ENCODE measurements at places on chromosomes 2 and 18. TPM values are rescaled to one million over a fixed set of nuclear protein-coding genes. Genes with fewer than 3 reads are reported as not detected.

DNA sequence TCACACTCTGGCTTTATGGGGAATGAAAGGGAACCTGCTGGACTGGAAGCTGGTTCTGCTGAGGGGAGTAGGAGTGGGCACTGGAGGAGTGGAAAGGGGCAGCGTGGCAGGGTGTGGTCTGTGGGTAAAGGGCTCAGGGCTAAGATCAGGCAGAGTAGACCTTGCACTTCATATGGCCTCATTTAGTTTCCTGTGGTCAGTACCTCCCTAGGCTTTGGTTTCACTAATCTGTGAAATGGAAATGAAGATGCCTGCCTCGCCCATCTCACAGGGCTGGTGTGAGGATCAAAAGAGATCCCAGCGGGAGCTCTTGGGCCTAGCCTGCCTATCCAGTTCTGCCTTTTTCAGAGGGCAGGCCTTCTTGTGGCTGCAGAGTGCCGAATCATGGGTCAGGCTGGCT lies 208.7 kb downstream of the LOXHD1 start:
- H3K4me3 ChIP-seq = no peak overlapping the region
- H3K27ac ChIP-seq = no peak overlapping the region
- no peak for DNase-seq
- no peaks in the 10 kb centered on the region for H3K36me3 ChIP-seq
- H3K4me1 ChIP-seq = no peaks in the 10 kb centered on the region

GRCh38 chr2:148926981-148927401 lies 52.0 kb downstream of the KIF5C start:
- no peak overlapping the region for H3K4me3 ChIP-seq
- no peaks in the 10 kb centered on the region for H3K36me3 ChIP-seq
- H3K27ac ChIP-seq = no peak overlapping the region

The ABHD1 gene
- total RNA-seq = not detected

DNA sequence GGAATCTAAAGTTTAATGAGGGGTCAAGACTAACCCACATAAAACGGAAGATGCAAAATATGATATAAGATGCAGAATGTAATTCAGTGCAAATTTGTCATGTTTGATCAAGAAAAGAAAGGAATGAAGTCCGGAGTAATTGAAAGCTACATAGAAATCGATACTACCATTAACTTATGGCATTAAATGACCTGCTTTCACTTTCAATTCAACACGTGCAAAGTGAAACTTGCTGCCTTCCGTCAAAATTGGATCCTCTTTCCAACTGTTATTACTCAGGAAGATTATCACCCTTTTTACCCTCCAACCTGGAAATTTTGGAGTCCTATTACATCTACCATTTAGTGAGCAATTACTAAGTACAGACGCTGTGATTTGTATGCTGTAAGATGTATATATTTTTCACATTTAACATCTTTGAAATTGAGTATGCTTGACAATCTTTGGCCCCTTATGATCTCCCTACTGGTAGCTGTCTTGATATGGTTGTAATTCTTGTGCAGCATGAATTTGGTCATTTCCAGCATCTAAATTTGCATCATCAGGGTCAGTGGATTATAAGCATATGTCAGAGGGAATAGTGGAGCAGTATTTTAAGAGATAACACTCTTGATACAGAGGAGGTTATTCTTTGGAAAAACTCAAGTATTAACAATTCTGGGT lies 18.6 kb downstream of the UNC80 start:
- H3K4me3 ChIP-seq = no peak overlapping the region
- H3K27me3 ChIP-seq = no peaks in the 10 kb centered on the region
- H3K36me3 ChIP-seq = no peaks in the 10 kb centered on the region
- H3K27ac ChIP-seq = no peak overlapping the region

- H3K36me3 ChIP-seq = no peaks in the 10 kb centered on the region
- H3K27me3 ChIP-seq = no peaks in the 10 kb centered on the region
- no peaks in the 10 kb centered on the region for H3K4me1 ChIP-seq
- H3K27ac ChIP-seq = no peak overlapping the region
These were observed 97.5 kb downstream of the ICA1L start for GRCh38 chr2:202774104-202774503.

DNA sequence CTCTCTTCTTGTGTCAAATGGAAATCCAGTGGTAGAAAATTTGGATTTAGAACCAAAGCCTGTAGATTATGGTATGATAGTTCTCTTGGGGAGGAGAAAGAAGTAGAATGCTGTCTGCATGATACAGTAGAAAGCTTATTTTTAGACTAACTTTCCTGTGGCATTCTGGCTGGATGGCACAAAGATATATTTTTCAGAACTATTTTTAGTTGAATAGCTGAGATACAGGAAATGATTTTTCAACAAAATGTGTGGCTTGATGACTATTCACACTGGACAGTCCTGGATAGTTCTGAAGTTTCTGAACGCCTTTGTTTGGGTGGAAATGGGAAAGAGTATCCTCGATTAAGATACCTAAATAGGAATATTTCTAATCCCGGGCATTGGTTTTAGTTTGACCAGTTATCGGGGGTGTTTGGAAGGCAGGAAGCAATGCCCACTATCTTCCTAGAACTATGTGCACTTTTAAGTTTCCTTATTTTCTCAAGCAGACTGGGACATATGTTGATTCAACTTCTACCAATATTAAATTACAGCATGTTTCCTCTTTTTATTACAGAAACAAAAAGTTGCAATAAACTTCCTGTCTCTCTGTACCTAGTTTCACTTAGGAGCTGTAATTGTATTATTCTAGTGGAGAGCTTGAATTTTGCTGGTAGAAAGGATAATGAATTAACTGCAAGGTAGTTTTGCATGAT lies 32.1 kb downstream of the GDF7 start:
- no peak overlapping the region for H3K4me3 ChIP-seq
- DNase-seq = peak; percentile 59
- H3K36me3 ChIP-seq = peaks cover 6% of the 10 kb centered on the region
- peak overlapping the region; percentile 12 for H3K27ac ChIP-seq
- H3K4me1 ChIP-seq = peaks cover 15% of the 10 kb centered on the region

Data from endothelial cell of umbilical vein (primary cell).